Non-pigmented ciliary epithelial cell (primary cell): ENCODE measurements at places on chromosomes 5 and 9.

DNA sequence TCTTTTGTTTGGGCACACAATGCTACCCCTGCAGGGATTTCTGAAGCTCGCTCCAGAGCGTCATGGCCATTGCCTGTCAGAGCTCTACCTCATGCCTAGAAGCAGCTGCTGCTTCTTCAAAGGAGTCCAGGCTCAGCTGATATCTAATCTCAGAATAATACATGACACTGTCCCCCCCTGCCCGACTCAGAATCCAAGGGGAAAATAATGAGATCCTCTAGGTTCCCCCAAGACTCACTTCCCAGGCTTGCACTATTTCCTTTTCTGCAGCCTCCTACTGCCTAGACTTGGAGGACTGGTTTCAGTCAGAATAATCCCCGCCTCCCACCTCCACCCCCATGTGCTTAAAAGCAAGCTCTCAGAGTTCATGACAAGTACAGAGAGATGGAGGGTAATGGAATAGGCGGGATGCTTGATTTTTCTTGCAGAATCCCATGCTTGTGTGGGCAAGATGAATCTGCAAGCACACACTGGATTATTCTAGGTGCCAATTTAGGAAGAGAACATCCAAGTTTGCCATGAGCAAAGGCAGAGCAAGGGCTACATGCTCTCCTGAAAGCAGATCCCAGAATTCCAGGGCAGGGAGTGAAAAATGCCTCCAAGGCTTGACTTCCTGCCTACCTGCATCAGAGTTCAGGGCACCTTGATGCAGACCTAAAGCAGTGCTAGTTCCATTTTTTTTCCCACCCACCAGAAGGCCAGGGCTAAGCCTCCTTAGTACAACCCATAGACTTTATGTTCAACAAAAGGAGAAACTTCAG is 97.4 kb upstream of the IFNK start:
- no peak for DNase-seq

DNA sequence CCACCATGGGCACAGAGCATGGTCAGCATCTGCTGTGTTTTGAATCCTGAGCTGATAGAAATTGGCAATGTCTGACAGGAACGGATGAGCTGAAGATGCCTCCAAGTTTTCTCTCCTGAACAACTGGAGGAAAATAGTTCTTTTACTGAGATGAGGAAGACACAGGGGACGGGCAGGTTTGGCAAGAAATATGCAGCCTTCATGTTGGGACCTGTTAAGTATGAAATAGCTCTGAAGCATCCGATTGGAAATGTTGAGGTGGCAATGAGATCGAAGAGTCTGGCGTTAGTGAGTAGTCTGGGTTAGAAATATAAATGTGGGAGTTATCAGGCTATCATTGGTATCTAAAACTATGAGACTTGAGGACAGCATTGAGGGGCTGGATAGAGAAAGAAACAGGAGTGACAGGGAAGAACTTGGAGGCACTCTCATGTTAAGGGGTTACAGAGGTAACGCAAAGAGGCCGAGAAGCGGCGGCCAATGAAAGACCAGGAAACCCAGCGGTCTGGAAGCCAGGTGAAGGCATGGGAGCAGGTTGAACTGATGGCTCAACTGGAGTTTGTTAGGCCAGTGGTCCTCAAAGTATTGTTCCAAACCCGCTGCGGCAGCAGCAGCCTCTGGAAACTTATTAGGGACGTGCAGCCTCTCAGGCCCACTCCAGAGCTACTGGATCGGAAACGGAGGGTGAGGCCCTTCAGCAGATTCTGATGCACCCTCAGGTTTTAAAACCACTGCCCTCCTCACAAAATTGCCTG is 1.0 kb upstream of the MAMDC2 start:
- no peak for DNase-seq

DNA sequence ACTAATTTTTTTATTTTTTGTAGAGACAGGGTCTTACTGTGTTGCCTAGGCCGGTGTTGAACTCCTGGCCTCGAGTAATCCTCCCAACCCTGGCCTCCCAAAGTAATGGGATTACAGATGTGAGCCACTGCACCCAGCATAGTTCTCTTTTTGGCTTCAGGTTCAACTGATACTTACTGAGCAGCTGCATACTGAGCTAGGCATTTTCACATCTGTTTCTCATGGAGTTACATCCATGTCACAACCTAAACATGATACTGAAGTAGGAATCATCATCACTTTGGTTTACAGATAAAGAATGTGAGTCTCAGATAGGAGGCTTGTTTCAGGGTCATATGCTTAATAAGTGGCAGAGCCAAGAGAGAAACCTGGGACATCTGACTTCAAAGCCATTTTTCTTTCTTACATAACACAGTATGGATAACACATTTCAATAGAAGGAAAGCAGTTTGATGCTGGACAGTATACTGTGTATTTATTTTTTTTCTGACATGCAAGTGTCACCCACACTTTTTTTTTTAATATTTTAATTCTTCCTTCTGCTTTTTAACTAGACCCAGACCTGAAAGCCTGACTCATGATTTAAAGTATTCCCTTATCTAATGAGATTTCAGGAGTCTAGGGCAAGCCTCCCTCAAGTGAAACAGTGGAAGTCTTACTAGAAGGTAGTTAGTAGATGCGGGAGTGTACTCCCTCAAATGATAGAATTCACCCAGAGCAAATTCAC is 90.8 kb downstream of the HACD4 start:
- no peak for DNase-seq

GRCh38 chr5:60997721-60998120 is 52.7 kb downstream of the NDUFAF2 start:
- no peak for DNase-seq

DNA sequence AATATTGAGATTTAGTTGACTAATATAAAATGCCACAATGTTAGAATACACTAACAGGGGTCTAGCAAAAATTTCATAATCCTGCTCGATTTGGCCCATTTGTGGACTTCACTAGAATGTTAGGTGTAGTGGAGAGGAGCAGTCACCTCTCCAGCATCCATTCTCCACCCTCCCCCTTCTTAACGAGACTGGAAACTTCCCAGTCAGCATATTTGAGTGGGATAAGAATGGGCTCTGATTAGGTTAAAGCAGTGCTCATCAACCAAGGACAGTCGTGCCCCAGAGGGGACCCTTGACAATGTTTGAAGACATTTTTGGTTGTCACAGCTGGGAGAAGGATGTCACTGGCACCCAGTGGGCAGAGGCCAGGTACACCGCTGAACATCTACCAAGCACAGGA is 46.7 kb downstream of the FANCC start:
- no peak for DNase-seq

DNA sequence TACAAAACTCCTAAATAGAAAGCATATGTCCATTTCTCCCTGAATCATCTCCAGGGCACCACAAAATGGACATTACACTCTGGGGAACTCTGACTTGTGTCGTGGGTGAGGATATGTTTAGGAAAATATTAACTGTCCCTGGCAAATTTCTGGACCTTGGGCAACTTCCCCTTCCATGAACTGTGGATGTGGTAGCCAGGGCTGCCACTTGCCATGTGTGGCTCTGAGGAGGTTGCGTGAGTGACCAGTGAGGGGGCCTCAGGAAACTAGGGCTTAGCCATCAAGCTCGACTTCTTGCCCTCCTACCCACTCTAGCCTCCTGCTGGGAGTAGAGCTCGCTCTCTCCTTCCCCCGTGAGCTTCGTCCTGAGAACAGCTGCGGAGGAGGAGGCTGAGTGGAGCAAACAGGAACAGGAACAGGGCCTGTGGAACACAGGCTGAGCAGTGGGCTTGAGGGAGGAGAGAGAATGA is 13.8 kb upstream of the STC2 start:
- DNase-seq: no peak
